ENCODE measurements at places on chromosomes 1 and 21.

GRCh38 chr1:246827396-246827795, 103.2 kb downstream of the SCCPDH start:
- no peak for DNase-seq

GRCh38 chr21:41429925-41430491, 4.0 kb downstream of the MX1 start:
- DNase-seq = no peak

DNA sequence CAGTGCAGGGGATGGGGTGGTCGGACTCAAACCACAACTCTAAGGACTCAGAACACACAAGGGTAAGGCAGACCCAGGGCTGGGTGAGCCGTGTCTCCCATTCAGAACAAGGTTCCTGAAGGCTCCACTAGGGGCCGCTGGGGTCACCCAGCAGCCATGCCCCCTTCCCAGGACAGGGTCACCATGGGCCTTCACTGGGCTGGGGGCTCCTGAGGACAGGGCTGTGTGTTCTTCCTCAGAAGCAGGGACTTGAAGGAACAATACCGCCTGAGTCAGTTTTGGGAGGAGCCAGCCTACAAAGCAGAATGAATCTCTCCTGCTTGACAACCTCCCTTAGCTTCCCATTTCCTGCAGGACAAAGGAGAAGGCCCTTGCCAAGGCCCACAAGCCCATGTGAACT, 15.4 kb downstream of the RIMS3 start:
- DNase-seq = no peak

- DNase-seq = no peak
These were observed 20.4 kb upstream of the MAP10 start for GRCh38 chr1:232784794-232785193.

DNA sequence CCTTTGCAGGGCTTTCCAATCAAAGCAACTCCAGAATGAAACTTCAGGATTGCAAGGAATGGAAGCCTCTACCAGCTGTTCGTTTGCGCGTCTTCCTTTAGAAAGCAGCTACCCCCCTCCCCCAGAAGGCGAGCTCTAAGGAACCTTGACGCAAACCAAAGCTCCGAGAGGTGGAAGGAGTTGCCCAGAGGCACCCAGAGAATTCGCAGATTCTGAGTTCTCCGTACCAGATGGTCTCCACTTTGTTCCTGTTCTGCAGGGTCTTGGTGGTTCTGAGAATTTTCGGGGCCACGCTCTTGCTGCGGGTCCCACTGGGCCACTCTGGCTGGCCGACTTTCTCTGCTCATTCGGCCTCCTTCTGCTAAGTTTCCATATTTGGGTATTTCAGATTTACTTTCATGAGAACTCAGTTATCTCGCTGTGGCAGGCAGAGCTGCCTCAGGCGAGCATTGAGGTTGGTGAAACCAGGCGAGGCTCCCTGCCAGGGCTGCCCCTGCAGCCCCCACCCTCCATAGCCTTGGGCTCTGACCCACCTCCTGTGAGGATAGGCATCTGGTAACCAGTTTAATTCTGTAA, 801 bp downstream of the TRAF5 start:
- no peak for DNase-seq

GRCh38 chr1:6222636-6223035, 13.1 kb downstream of the ICMT start:
- DNase-seq = no peak

GRCh38 chr1:150537732-150538684, 11.2 kb upstream of the ADAMTSL4 start:
- DNase-seq = no peak

DNA sequence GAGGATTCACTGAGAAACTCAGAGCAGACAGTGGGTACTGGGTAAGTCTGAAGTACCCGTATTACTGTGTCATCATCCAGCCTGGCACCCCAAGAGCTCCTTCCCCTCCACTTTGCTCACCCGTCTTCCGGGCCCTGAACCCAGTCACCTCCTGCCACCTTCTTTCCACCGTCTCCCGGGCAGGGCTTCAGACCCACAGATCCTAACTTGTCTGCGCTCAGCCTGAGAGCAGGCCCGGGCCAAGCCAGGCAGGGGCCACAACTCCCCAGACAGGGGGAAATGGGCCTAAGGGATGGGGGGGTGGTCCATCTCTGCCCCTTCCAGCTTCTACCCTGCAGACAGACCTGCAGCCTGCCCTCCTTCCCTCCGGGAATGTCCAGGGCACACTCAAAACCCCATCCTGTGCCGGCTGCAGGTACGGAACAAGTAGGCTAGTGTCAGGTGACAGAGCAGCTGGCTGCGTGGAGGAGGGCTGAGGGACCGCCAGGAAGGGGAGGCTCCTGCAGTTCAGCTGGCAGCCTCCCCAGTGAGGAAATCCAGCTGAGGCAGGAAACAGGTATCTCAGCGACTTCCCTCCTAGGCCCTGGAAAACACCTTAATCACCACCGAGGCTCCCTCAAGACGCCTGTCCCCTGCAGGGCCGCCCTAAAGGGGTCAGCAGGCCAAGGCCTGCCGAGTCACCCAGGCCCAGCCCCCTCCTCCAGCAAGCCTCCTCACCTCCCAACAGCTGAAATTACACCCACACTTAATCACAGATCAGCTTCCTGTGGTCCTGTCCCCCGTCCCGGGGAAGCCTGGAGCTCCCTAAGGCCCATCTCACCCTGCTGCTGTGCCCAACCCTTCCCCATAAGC, 3.5 kb downstream of the HSPG2 start:
- peak; percentile 39 for DNase-seq

DNA sequence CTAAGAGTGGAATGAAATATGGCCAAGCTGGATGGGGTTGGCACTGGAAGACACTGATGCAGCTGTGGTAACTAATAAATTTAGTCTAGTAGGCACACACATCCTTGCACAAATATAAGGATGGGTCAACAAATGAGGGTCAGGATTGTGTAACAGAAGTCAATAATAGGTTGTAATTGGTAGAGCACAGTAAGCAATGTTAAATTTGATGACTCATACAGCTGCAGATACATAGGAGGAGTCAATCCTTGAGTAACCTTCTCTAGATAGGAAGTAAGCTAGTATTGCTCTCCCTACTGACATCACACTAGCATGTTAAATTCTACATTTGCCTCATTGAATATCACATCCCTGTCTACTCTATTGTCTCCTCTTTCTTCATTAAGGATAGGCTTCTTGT, 332.1 kb downstream of the PTPRC start:
- DNase-seq = peak; percentile 91

- DNase-seq = peak; percentile 70
These were observed 97.9 kb upstream of the RGS1 start for GRCh38 chr1:192477630-192478029.

Measured in SHP77 treated with DMSO at 0.1 percent for 48 hours (cell line).